ENCODE measurements at places on chromosomes 12 and 14.

GRCh38 chr12:94941440-94941862, 62.0 kb downstream of the NDUFA12 start:
- DNase-seq, result peak; percentile 59

DNA sequence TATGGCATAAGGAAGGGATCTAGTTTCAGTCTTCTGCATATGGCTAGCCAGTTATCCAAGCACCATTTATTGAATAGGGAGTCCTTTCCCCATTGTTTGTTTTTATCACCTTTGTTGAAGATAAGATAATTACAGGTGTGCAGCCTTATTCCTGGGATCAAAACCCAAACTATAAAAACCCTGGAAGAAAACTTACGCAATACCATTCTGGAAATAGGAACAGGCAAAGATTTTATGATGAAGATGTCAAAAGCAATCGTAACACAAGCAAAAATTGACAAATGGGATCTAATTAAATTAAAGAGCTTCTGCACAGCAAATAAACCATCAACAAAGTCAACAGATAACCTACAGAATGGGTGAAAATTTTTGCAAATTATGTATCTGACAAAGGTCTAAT, 128.5 kb upstream of the DCN start:
- DNase-seq, result no peak

GRCh38 chr12:2384029-2384386, 331.2 kb downstream of the CACNA1C start:
- no peak for DNase-seq

GRCh38 chr12:46661110-46661845, 164.5 kb downstream of the SLC38A4 start:
- DNase-seq, result peak; percentile 38

DNA sequence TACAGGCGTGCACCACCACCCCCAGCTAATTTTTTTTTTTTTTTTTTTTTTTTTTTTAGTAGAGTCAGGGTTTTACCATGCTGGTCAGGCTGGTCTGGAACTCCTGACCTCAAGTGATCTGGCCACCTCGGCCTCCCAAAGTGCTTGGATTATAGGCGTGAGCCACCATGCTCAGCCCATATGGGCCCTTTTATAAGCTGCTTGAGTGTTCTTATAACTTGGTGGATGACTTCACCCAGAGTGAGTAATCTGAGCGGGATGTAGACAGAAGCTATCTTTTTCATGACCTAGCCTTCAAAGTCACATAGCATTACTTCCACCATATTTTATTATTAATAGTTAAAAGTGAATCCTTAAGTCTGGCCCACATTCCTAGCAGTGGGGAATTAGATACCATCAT, 16.4 kb downstream of the BBOF1 start:
- DNase-seq, result no peak

- no peak for DNase-seq
Measured at GRCh38 chr12:123127182-123127495, 23.8 kb downstream of the PITPNM2 start.

DNA sequence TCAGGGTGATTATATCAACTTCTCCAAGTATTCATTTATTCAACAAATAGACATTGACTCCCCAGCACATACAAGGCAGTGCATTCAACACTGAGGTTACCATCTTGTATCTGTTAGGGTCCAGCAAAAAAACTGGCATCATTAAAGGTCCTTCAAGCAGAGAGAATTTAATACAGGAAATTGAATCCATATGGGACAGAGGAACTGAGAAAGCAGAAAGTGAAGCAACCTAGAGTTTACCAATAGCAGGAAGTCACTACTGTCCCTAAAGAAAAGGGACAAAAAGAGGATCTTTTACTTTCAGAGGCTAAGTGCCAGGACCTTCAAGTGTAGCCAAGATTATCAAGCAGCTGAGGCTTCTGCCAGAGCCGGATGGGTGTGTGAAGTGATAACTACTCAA, 237.8 kb upstream of the TBX3 start:
- no peak for DNase-seq

DNA sequence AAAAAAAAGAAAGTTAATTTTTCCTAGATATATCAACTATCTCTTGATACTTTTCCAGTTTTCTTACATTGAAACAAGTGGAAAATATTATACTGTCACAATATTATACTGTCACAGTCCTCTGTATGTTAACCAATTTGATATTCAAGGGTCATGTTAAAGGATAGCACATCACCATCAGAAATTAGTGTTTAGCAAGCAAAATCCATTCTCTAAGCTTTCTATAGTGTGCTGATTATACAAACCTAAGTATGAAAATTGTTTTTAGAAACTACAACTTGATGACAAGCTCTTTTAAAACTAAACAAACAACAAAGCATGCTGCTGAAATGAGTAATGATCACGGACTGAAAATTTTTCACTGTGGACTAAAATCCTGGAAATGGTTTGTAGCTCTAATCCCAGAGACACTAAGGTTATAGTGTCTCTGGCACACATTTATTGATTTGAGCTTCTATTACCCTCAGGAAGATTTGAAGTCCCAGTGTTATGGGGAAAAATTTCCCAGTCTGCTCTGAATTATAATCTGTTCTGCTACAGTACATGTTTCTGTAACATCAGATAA, 9.7 kb downstream of the SPTSSA start:
- DNase-seq, result no peak

- no peak for DNase-seq
Measured at GRCh38 chr12:63888908-63889635, 44.6 kb downstream of the SRGAP1 start.

GRCh38 chr14:60642270-60643140, 6.8 kb downstream of the SIX1 start:
- DNase-seq, result no peak

DNA sequence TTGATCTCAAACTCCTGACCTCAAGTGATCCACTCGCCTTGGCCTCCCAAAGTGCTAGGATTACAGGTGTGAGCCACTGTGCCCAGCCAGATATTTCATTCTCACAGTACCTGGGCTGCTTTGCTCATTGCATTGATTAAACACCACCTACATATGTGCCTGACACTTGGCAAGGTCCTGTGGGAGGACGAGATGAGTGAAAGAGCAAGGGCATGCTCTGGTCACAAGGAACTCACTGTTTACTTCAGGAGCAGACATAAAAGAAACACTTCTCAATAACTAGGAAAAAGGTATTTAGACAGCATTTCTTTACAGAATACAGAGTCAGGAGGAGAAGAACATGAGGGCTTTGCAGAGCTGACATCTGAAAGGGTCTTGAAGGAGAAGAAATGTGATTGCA, 91.7 kb downstream of the TMCC3 start:
- no peak for DNase-seq

- DNase-seq, result no peak
Measured at GRCh38 chr14:24432259-24433131, 2.7 kb downstream of the KHNYN start.

- no peak for DNase-seq
Measured at GRCh38 chr14:70567791-70568190, 32.7 kb downstream of the MED6 start.

DNA sequence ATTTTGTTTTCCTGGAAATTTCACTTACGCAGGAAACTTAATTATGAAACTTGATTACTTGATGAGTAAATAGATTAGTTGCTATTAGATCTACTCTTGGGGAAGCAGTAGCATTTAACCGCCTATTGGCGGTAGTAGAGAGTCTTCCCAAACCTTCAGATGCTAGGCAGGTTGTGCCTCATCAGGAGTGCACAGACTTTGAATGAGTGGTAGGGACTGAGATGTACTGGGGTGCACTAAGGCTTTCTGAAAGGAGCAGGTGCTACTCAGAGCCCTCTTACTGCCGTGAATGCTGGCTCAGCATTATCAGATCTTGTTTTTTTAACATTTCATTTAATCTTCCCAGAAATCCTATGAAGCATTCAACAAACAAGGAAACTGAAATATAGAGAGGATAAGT, 7.7 kb downstream of the GATC start:
- DNase-seq, result no peak

Data from central memory CD4-positive, alpha-beta T cell (primary cell).